Aortic smooth muscle cell (primary cell): ENCODE measurements at places on chromosomes 4 and X. TPM values are rescaled to one million over a fixed set of nuclear protein-coding genes. Genes with fewer than 3 reads are reported as not detected.

ASB12 gene
- total RNA-seq: 0.06 and 0.13 TPM in 2 replicates

SMARCA1 gene
- 59.8 and 78.5 TPM in 2 replicates for total RNA-seq

ARHGAP4 gene
- total RNA-seq: 1.1 and 1.2 TPM in 2 replicates

SNX25 gene
- 28.4 and 34.2 TPM in 2 replicates for total RNA-seq

PPP1R3F gene
- 2.9 and 4.8 TPM in 2 replicates for total RNA-seq

TREX2 gene
- 3.5 and 4.9 TPM in 2 replicates for total RNA-seq
